ENCODE measurements at places on chromosomes 16 and 17.

DNA sequence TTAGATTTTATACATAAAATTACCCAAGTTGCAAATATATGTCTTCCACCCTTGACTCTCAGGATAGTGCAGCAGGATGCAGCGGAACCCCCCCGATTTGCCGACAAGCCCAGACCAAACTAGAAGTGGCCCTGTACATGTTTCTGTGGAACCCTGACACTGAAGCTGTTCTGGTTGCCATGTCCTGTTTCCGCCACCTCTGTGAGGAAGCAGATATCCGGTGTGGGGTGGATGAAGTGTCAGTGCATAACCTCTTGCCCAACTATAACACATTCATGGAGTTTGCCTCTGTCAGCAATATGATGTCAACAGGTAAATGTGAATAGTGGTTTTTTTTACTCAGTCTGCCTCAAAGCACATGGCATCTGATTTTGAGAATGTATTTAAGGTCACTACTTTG lies 70.7 kb downstream of the OMG start:
- no peak for DNase-seq

- no peak for DNase-seq
Measured at GRCh38 chr16:62035115-62036092, 834 bp downstream of the CDH8 start.

GRCh38 chr16:64773184-64773583 lies 348.7 kb downstream of the CDH11 start:
- DNase-seq = no peak

DNA sequence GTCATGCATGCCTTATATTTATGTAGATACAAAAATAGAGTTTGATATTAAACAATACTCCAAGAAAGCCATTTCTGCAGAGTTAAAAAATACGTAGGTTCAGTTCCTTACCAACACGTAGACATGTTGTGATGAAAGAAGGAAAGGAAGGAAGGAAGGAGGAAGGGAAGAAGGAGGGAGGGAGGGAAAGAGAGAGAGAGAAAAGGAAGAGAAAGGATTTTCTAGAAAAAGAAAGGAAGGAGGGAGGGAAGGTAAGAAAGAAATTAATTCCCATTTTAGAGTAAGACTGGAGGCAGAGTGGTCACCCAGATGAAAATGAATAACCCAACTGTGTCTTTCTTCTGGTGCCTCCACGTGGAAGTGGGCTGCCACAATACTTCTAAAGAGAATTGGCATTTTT lies 652.1 kb downstream of the WWOX start:
- no peak for DNase-seq

DNA sequence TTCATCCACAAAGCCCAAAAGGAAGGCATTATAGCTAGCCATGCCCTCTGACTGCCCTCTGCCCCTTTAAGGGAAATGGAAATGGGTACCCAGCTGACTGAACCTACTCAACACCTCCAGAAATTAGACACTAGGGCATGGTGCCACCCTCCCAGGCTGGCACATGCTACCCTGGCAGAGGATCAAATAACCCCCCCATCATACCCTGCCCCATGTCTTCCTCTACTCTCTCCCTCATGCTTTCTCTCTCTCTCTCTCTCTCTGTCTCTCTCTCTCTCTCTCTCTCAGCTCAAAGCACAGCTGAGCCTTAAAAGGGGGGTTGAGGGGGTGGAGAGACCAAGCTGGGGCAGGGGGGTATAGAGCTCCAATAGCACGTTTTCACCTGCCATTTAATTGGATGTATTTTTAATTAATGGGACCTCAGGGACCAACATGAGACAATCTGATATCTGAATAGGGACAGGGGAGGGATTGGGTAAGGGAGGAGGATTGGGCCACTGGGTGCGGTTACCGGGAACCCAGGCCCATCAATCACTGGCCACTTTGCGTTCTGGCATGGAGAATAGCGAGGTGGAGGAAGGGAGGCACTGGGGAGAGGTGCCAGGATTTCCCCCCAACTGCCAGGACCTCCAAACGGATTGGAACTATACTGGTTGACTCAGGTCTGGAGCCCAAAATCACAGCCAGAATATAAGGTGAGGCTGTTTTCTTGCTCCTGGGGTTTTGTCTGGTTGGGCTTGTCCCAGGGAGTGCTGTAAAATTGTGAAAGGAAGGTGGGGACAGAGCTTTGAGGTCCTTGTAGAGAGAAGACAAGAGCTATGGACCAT lies 57.8 kb downstream of the NEUROD2 start:
- DNase-seq = no peak

GRCh38 chr17:5840811-5841446 lies 229.2 kb upstream of the WSCD1 start:
- no peak for DNase-seq

All from stimulated activated CD8-positive, alpha-beta memory T cell treated with anti-CD3 and anti-CD28 coated beads, Interleukin-15, amount 100 ng/mL, for 48 hours (primary cell).